Stomach (tissue), 19 donors: ENCODE measurements at places on chromosomes 12 and 14. TPM values are rescaled to one million over a fixed set of nuclear protein-coding genes. Genes with fewer than 3 reads are reported as not detected.

DNA sequence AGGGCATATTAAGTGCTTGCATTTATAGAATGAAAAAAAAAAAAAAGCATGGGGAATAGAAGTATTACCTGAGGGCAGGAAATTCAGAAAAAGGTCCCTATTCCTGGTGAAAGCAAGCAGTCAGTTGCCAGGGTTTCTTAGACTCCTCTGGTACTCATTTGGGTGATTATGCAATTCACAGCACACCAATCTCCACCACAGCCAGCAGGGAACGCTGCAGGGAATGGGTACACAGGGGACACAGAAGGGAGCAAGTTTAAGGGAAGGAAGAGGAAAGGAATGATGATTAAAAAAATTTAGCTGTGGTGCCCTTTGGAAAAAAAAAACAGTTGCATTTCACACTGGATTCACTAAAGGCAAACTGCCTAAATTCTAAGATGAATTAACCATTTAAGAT is 14.2 kb downstream of the BLTP3B start:
- DNase-seq, result no peak

DNA sequence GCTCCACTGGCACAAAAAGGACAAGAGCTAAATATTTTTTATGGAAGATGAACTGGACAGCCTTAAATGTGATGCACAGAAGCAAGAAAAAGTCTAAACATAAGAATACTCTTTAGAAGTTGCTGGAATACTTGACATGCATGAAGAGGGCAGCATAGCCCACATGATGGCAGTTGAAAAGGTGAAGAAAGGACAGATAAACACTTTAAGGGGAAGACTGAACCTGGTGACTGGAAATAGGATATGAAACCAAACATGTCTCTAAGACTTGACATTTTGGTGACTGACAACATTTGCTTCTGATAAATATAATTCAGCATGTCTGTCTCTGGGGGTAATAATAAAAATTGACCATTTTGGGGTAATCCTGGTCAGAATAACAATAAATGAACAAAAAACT is 273.1 kb downstream of the CCDC91 start:
- DNase-seq, result no peak

GRCh38 chr14:32629236-32629635 is 300.1 kb downstream of the AKAP6 start:
- DNase-seq, result no peak

DNA sequence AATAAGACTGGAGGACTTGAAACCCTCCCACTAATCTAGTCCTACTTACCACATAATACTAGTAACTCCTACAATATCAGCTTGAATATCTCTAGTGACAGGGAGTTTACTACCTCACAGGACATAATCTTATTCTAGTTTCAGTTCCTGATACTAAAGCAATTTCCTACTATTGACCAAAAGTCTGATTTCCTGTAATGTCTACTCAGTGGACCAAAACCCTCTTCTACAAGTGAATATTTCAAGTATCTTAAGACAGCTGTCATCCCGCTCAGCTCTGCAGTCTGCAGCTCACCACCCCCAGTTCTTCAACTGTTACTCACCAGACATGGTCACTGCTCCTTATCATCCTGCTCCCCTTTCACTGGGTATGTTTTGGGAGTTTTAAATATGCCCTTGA is 70.8 kb upstream of the TMCC3 start:
- no peak for DNase-seq

- DNase-seq, result no peak
Observed at GRCh38 chr14:24366413-24366720, 1.6 kb upstream of the NFATC4 start.

Gene IL26
- polyA plus RNA-seq, result not detected

Gene DDX55
- polyA plus RNA-seq, result 10.9 TPM

Gene ADCK1
- polyA plus RNA-seq, result 4.4 TPM
